ENCODE measurements at places on chromosomes 5 and 9.

DNA sequence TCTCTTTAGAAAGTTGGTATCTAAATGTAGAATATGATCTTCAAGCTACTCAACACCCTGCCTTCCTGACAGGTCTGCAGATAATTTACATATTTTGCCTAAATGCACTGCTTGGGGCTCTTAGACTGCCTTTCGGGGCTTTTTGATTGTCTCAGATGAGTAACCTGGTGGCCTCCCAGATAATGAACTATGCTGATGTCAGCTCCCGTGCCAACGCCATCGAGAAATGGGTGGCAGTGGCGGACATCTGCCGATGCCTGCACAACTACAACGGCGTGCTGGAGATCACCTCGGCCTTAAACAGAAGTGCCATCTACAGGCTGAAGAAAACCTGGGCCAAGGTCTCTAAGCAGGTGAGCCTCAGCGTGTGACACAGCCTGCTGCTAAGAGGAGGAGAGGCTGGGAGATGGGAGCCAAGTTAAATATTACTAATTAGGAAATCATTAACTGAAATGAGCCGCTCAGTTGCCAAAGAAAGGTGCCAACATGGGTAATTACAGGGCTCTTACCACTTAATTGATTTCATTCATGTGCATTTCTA is 20.8 kb upstream of the CKMT2 start:
- DNase-seq = no peak

DNA sequence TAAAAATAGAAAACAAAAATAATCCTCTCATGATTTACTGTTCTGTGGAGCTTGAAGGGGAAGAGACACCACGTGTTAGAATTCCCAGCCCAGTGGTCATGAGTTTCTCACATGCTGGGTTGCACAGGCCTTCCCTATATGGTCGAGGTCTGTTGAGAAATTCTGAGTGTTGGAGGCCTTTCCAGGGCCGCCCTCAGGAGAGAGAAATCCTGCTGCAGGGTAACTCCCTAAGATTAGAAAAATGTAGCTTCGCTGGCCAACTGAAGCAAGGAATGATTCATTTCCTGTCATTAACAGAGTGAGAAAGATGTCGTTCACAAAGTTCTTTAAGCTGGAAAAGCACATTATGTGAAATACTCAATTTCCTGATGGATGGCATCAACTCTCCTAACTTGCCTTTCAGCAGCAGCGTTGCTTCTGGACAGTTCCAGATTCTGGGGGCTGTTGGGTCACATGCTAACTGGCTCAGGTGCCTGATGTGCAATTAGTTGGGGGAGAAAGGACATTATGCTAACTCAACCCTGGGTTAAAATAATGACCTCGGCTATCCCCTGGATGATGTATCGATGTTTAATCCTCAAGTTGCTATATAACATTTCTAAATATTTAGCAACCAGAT is 104.8 kb upstream of the CD180 start:
- no peak for DNase-seq

- DNase-seq = no peak
Observed at GRCh38 chr5:136356747-136357469, 8.4 kb downstream of the TRPC7 start.

- no peak for DNase-seq
Observed at GRCh38 chr9:123402981-123403509, 47.0 kb downstream of the CRB2 start.

DNA sequence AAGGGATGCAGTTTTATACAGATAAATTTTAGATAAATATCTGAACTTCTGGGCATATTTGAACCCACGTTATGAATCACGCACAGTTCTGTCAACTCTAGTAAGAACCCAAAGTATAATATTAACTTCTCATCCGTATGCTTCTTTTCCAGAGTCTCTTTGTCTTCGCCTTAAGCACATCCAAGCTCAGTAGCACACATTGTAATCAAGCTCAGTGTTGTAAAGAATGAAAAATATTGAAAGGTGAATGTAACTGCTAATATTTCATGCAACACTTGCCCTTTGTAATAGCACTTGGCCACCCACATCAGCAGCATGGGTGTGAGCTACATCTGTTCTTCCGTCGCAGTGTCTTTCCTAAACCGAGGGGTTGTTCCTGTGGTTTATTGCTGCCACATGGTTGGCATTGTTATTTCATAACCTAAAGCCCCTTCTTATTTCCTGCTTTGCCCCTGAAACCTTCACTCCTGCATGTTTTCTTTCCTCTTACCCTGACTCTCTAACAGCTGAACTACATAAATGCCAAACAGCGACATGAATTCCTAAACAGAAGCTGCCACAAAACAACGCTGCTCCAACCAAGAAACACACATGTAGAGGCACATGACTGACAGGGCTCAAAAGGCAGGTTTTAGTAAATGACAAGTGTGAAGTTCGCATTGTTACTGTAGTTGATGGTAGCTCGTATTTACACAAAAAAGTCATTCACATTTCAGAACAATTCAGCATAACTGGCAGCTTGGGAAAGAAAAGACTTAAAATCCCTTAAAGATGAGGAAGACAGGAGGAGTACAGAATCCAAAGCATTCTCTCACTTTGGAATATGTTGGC is 190.1 kb upstream of the MEF2C start:
- no peak for DNase-seq

DNA sequence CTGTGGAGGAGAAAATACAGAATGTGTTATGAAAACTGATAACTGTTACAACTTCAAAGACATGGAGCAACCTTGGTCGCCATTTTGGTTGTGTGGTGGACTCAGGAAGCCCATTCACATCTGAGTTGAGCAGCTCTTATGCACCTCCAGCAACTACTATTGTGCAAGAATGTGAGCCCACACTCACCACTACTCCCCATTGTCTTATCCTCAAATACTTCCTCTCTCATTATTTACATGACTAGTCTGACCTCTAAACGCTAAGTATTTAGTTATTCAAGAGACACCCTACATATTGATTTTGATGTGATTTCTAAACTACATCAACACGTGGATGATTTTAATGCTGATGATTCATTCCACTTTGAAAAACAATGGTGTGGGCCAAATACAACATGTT is 516.6 kb upstream of the CLINT1 start:
- DNase-seq = no peak

GRCh38 chr5:143657647-143658285 is 154.2 kb upstream of the HMHB1 start:
- no peak for DNase-seq

- no peak for DNase-seq
Observed at GRCh38 chr5:61468483-61468865, 136.4 kb downstream of the ZSWIM6 start.

DNA sequence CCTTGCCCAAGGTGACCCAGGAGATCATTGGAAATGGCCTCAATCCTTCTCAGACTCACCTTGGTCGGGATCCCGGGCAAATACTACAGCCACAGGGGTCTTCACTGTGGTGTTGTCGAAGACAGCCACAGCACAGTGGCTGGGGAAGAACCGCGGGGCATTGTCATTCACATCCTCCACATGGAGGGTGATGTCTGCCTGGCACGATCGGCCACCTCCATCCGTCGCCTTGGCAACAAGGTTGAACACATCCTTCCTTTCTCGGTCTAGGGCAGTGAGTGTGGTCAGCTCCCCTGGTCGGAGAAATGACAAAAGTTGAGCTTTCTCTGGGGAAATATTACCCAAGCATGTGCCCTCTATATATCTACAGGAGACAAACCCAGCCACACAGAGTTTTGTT is 56.8 kb downstream of the FAT2 start:
- DNase-seq = no peak

GRCh38 chr5:157004893-157005551 is 42.0 kb upstream of the TIMD4 start:
- no peak for DNase-seq

DNA sequence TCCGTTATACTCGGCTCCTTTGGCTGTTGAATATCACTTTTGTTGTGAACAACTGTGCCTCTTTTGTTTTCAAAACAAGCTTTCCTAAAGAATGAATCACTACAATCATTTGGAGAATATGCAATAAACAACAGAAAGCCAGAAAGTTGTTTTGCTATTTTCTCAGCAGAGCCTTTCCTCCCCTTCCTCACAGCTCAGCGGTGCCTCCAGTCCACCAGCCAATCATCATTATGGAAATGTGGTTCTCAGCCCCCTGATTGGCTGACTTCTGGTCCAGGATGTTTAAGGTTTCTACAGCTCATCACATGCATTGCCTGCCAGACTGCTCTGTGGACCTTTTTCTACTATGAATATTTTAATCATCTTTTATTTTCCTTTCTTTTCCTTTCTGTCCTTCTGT is 9.1 kb upstream of the ZNF608 start:
- DNase-seq = no peak

- no peak for DNase-seq
Observed at GRCh38 chr9:105053209-105053652, 125.3 kb upstream of the ABCA1 start.

- DNase-seq = peak; percentile 58
Observed at GRCh38 chr5:77560677-77561263, 68.7 kb upstream of the WDR41 start.

DNA sequence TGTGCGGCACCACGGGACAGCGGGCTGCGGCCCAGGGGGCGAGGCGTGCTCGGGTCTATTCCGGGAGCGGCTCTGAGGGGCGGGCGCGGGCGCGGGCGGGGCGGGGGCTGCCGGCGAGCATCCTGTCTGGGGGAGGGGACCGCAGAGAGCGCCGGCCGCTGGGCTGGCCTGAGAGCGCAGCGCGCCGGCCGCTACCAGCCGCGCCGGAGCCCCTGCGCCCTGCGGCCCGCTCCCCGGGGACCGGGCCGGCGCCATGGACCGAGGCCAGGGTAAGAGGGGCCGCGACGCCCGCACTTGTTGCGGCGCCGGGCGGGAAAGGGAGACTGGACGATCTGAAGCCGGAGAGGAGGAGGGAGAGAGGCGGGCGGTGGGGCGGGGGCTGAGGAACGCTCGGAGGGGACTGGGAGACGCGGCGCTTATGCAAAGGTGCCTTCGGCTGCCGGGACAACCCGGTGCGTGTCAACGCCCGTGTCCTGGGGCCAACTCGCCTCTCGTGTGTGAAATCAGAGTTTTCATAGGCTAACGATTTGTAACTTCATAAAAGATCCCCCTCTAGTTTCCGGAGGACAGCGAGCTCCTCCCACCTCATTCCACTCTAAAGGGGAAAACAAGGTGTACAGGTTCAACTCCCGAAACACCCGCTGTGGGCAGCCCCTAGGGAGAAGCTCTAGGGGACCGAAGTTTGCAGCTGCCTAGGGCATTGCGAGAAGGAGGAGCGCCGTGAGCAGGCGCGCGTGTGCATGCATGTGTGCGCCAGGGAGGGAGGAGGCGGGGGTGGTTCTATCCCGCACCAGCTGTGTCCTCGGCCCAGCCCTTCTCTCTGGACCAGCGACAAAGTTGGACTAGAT is at the start of gene AFAP1L1:
AFAP1L1 (plus strand) TSS at position 144 of the 848 bp plus-strand sequence; CDS start at position 254, 110 bp downstream.
- peak; percentile 70 for DNase-seq

- no peak for DNase-seq
Observed at GRCh38 chr5:119524485-119524884, 72.2 kb downstream of the HSD17B4 start.

DNA sequence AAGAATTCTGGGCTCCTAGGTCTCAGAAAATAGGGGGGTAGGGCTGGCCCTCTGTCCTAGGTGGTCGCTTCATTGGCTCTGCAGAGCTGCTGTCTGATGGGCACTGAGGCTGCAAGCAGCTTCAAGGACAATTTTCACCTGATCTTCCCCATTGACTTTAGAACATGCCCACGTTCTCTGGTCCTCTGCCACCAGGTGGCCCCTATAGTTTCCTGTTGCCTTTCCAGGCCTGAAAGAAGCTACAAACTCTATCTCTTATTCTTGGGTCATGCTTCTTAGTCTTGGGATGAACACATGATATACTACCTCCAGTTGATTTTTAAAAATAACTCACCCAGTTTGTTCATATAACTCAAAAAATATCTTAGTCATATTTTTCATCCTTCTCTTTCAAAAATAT is 26.3 kb downstream of the SPZ1 start:
- DNase-seq = peak; percentile 54

GRCh38 chr5:167624053-167624452 is 667.4 kb upstream of the WWC1 start:
- no peak for DNase-seq

DNA sequence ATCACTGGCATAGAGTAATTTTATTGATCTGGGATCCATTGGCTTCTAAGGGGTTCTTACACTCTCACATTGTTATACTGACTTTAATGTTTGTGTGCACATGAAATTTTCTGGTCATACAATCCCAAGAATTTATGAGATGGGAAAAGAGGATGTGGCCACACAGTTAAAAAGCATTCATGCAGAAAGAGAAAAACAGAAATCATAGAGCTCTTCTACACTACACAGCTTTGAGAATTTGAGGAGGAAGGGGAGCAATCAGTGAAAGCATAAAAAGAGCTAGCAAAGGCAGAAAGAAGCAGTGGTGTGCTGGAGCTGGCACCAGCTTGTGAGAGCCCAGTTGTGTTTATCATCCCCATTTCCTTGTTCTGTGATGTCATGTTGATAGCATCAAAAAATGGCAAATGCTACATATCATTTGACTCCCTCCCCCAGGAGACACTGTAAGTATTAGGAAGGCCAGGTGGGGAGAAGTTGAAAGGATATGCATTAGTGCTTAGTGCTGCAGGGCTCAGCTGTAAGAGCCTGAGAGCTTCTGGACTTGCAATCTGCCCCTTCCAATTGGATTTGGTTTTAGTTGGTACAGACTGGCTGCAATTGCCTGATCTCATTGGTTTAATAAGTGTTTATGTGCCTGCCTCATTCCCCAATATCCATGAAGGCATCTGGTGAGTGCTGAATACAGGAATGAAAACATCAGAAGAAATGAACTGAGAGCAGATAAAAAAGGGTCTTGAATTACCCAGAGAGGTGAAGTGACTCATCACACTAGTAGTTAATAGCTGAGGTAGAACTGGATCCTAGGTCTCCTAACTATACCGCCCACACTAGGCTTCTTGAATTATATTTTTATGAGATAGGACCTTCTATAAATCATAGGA is 30.9 kb downstream of the RHOBTB3 start:
- DNase-seq = no peak

DNA sequence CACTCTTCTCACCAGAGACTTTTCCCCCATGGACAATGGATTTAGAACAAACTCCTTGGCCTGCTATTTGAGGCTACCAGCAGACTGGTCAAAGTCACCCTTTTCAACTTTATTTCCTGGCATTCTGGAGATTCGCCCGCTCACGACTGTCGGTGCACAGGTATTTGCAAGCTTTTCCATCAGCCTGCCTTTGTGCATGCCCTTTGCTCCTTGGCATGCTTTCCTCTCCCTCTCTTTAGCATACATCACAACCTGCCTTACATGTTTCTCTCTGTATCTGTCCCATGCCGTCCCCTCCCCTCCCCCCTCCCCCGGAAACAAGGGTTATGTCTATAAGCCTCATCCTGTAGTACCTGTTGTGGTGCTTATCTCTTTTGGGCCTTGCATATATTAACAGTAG is 257.1 kb downstream of the AOPEP start:
- no peak for DNase-seq

GRCh38 chr9:91465420-91465819 is 41.8 kb upstream of the NFIL3 start:
- no peak for DNase-seq

DNA sequence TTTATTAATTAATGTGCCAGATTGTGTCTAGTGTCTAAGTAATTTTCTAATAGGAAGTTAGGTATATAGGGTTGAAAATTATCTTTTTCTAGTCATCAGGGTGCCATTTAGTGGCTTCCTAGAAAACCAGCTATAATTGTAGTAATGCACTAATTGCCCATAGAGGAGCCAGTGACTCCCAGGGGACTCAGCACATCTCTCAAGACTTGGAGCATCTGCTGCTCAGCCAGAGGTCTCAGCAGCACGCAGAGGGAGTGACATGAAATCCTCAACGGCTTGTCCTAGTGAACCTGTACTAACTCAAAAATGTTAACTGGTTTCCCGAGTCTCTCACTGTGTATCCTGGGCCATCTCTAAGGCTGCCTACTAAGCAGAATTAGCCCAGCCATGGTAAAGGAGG is 78.2 kb upstream of the MAN2A1 start:
- no peak for DNase-seq

GRCh38 chr5:121239951-121240350 is 611.7 kb upstream of the FTMT start:
- no peak for DNase-seq
